Activated T-helper 1 cell treated with Interleukin-2 at 50 U/mL for 16 hours (primary cell): ENCODE measurements at places on chromosomes 12 and 14.
A peak's percentile ranks its signal among the peaks of the same experiment; 100 is the strongest.

- DNase-seq: no peak
These were observed at the start of gene TSHR for GRCh38 chr14:80955416-80955941. Gene TSHR, plus strand, starts transcription at chr14:80955621. Its CDS starts 60 bp downstream, at chr14:80955681.

DNA sequence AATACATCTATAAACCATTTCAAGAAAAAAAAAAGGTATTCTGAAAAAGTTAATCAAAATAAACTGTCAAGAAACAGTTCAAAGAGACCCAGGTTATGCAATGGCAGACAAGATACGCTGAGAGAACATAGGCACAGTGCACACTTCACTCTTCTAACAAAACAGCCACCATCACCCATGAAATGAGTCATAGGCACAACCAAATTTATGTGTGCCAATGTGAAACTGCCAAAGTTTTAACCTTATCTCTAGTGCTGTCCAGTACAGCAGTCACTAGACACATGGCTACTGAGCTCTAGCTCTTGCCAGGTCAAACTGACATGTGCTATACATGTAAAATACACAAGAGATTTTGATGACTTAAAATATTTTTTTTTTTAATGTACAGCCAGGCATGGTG lies 1.4 kb downstream of the CEP128 start:
- DNase-seq: no peak

- DNase-seq: no peak
These were observed 149.8 kb downstream of the DACT1 start for GRCh38 chr14:58787592-58787991.

DNA sequence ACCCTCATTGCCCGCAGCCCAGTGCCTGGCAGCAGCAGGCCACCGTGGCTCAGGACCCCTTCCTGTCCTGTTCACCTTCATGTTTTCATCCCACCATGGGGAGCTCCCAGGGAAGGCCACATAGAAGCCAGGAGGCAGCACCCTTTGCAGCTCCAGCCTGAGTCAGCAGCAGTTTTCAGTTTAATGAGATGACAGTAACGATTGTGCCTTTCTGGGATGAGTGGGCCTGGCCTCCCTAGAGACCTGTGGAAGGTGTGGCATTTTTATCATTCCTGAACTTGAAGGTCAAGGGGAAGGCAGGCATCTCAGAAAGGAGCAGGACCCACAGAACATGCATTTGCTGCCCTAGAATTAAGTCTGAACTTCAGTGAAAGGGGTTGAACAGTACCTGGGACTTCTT lies 532.8 kb downstream of the FUT8 start:
- no peak for DNase-seq

DNA sequence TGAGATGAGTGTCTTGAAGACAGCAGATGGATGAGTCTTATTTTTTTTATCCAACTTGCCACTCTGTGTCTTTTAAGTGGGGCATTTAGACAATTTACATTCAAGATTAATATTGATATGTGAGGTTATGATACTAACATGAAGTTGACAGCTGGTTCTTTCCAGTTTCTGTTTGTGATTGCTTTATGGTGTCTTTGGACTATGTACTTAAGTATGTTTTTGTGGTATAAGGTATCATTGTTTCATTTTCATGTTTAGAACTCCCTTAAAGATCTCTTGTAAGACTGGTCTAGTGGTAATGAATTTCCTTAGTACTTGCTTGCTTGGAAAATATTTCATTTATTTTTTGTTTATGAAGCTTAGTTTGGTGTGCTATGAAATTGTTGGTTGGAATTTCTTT lies 550.3 kb upstream of the NOVA1 start:
- no peak for DNase-seq

GRCh38 chr14:97976861-97977260 lies 1179.7 kb downstream of the VRK1 start:
- no peak for DNase-seq

DNA sequence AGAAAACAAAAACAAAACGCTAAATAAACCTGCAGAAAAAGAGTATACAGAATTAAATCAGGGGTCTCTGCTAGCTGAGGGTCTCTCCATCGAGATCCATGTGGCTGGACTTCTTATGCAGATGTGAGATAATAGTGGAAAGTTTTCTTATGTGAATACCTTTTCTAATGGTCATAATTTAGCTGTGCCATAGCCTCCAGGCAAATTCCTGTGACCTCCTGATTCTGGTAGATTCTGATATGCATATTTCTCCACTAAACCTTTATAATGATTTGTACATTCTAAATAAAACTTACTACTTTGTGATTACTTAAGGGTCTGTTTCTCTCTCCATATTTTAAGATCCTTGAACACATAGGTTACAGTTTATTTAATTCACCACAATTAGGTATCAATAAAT lies 1002.6 kb downstream of the GALC start:
- no peak for DNase-seq

DNA sequence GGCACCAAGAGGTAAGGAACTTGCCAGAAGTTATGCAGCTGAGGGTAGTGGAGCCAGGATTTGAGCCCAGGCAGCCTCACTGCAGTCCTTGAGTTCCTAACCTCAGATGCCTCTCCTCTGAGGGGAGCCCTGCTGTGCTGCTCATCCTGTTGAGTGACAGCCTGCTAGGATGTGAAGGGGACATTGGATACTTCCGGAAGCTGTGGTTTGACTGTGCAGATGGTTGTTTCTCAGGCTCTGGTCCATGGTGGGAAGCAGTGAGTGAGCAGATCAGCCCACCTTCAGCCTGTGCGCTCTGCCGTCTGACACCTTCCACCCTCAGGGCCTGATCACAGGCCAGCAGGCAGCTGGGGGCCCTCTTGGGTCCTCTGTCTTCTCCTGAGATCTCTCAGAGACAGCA lies 253.2 kb downstream of the CACNA1C start:
- no peak for DNase-seq

GRCh38 chr14:50212726-50213125 lies 18.7 kb downstream of the SOS2 start:
- no peak for DNase-seq

DNA sequence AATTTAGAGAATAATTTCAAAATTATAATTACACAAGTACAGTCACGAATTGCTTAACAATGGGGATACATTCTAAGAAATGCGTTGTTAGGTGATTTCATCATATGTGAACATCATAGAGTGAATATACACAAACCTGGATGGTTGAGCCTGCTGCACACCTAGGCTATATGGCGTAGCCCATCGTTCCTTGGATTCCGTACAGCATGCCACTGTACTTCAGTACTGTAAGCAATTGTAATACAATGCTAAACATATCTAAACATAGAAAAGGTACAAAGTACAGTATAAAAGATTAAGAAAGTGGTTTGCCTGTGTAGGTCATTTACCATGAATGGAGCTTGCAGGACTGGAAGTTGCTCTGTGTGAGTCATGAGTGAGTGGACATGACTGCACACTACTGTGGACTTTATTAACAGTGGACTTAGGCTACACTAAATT lies 286.2 kb downstream of the CACNA1C start:
- no peak for DNase-seq

GRCh38 chr14:98682033-98682432 lies 590.0 kb downstream of the BCL11B start:
- no peak for DNase-seq

DNA sequence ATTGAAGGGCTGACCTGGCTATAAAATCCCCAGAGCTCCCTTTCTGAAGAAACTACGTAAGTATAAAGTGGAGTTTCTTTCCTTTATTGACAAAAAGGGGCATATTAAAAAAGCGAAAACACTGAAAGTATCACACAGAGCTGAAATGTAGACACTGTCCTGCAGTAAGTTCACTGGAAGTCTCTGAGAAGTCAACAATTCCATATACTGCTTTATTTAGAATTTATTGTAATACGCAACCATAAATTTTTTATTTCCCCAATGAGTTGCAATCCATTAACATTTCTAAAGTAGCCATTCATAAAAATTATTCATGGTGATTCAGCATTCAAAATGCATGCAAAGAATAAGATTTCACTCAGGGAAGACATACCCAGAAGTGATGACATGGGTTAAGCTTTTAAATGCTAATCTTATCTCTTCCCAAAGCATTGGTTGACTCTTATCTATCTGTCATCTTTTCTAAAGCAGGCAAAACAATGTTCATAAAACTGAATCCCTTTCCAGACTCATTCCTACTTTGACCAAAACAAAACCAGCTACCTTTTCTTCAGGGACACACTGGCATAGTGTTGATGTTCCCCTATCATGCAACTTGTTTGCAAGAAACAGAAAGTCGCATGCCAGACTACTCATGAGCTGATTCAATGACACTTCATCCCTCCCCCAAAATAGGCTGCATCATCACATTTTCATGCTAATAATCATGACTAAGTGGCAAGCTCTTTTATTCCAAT lies 17.3 kb downstream of the KITLG start:
- DNase-seq: no peak

GRCh38 chr12:59936534-59936933 lies 340.7 kb downstream of the SLC16A7 start:
- no peak for DNase-seq

- DNase-seq: no peak
These were observed 39.0 kb downstream of the ACTN1 start for GRCh38 chr14:68939893-68940613.

GRCh38 chr12:12807970-12808702 lies 5.0 kb upstream of the DDX47 start:
- peak; percentile 46 for DNase-seq
